ENCODE measurements at places on chromosomes 7 and 10.
A peak's percentile ranks its signal among the peaks of the same experiment; 100 is the strongest.

DNA sequence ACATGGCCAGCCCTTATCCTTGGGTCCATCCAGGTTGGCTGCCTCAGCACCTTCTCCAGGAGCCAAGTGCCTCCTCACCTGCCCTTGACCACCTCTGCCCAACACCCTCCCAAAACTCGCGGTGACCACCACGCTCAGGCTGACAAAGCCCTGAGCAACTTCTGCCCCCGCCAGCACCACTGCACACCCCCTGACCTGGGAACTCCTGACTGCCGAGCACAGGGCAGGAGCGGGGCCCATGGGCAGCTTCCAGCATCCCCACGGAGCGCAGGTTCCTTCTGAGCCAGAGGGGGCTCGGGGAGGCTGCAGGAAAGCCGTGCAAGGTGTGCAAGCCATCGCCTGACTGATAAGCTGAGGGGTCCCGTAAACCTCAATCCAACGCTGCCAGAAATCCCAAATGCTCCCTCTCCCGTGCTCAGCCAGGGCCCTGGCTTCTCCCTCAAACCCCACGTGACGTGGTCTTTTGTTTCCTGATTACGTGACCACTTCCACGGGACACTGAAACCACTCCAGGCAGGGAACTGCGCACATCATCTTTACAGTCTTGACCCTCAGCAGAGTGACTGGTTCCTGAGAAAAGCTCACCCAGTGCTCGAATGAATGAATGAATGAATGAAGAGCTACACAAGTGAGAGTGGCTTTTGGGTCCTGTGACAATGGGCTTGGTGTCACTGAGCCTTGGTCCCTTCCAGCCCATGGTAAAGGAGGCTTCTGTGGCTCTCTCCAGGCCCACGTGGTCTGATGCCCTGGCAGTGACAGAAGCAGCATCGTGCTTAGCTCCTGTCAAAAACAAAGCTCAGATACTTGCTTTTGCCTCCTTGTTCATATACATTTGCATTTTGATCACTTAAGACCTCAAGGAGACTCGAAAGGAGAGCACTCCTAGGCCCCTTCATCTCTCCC lies 249.8 kb upstream of the PPP2R2D start:
- DNase-seq: no peak

DNA sequence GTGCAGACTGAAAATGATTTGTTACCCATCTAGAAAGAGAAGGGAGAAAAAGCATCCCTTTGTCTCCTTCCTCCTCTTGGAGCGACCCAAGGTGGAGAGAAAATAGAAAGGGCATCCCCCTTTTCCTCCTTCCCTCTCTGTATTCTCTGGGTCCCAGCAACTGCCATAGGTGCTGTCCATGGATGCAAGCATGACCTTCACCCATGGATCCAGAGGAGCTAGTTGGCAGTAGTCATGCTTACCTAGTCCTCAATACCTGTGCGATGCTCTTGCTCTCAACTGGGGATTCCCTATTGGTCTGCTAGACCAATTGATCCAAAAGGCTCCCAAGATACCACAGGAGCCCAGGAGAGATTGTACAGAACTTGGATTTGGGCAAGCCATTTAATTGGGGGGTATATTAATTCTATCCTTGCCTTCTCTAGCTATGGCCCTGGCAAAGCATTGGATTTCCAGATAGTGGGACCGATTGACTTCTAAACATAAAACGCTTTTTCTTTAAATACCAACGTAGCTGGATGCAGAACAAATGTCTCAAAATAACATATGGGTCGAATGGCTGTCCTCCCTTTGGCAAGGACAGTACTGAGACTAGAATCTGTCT lies 547.8 kb upstream of the IGFBP3 start:
- DNase-seq: no peak

GRCh38 chr7:36275735-36276284 lies 113.9 kb upstream of the ANLN start:
- no peak for DNase-seq

GRCh38 chr10:94138391-94138790 lies 144.7 kb downstream of the PLCE1 start:
- no peak for DNase-seq

GRCh38 chr7:68720697-68721096 lies 877.6 kb upstream of the AUTS2 start:
- no peak for DNase-seq

- no peak for DNase-seq
Measured at GRCh38 chr10:5828725-5829124, 15.5 kb upstream of the GDI2 start.

DNA sequence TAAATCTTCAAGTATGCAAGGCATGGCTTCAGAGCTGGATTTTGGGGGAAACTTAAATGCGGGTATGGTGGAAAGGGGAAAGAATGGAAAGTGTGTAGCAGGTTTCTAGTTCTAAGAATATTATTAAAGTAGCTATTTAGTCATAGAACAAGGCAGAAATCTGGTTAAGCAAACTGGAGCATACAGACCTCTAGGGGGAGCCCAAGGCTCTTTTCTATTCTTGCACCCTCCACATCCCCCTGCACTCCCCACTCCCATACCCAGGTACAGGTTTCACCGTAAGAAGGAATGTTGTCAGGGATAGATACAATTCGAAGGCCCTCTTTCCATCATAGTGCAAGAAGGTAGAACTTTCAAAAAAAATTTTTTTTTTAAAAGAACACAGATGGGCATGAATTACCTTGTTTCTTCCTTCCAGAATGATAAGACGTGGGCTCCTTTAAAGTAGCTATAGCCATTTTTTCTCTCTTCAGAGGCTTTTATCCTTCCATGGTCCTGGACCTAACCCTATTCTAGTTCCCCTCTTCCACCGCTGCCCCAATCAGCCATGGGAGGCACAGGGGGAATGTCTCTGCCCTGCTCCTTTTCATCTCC lies 41.5 kb upstream of the SMIM30 start:
- peak; percentile 10 for DNase-seq

GRCh38 chr7:115054478-115055065 lies 132.7 kb downstream of the MDFIC start:
- DNase-seq: no peak

DNA sequence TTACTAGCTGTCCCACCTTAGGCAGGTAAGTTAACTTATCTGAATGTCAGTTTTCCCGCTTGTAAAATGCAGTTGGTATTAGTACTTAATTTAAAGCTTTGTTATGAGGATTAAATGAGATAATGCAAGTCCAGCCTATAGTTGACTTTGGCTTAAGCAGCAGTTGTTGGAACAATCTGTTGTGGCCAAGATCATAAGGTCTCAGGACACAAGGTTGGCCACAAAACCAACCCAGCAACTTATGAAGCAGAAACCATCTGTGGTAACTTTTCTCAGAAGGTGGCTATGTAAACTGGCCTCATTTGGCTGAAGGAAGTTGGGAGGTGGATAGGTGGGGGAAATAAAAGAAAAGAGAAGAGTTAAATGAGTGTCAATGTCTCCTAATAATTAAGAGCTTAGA lies 29.4 kb downstream of the ENTPD1 start:
- DNase-seq: no peak

DNA sequence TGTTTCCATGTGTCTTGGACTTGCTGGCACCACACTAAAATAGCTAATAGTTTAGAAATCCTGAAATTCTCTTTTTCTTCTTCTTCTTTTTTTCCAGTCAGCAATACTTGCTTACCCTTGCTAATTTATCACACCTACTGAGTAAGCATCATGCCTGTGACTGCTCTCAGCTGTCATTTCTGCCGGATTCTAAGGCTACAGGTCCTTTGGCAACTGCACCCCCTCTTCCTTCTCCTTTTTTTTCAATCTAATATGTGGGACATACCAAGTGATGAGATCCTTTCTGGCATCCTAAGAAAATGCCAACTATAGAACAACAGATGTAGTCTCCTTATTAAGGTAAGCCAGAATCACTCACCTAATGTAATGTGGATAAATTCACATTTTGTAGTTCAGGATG lies 444.7 kb downstream of the MAGI2 start:
- no peak for DNase-seq

DNA sequence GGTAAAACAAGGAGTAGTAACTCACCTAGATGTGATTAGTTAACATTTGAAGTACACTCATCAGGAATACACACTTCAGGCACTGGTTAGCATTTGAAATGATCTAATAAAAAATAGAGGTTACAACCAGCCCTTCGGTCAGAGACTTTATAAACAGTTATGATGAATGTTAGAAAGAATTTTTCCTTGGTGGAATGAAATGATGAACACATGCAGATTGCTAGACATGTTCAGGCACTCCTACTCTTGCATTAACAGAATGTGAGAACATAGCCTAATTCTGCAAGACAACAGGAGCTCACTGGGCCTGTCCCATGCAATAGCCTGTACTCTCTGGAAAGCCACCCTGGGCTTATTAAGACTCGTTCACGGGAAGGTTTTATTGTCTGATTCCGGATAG lies 47.3 kb upstream of the TECTB start:
- no peak for DNase-seq

- no peak for DNase-seq
Measured at GRCh38 chr10:111440501-111440900, 363.7 kb downstream of the ADRA2A start.

GRCh38 chr10:52099026-52099600 lies 215.0 kb upstream of the DKK1 start:
- no peak for DNase-seq

DNA sequence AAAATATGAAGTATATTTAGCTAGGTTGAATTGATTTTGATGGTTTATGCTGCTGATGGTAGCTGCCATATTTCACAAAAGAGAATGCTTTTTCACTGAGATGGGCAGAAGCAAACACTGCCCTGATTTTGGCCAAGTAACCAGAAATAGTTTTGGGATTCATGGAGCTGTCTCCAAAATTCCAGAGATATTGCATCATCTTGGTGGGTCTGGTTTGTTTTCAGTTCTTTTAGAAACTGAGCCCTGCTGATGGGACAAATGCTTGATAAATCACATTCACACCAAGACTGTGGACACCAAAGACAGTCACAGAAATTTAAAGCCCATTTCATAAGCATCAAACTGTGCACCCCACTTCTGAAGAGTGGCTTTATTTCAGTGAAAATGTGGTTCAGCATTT lies 140.5 kb downstream of the BICC1 start:
- DNase-seq: no peak

DNA sequence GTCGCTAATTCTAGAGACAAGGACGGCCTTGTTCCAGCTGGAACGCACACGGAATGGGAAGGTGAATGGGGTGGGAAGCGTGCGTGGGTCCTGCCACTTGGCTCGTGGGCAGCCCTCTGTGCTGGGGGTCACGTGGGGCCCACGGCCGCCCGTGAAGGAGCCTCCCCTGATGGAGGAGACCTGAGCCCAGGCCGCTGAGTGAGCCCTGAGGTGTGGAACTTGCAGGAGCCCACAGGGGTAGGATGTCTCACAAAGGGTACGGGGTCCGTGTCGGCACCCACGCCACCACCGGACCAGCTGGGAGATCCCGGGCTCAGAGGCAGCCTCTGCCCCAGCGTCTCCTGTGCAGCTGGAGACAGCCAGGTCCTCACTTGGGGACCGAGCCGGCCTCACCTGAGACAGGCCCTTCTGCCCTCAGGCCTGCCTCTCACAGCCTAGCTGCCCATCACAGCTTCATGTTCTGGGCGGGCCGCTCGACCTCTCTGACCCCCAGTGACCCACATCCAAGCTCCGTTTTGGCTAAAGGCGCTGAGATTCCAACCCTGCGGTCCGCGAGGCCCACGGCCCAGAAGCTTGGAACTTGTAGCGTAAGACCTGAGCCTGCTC lies 84.8 kb downstream of the FOXL3 start:
- DNase-seq: no peak

DNA sequence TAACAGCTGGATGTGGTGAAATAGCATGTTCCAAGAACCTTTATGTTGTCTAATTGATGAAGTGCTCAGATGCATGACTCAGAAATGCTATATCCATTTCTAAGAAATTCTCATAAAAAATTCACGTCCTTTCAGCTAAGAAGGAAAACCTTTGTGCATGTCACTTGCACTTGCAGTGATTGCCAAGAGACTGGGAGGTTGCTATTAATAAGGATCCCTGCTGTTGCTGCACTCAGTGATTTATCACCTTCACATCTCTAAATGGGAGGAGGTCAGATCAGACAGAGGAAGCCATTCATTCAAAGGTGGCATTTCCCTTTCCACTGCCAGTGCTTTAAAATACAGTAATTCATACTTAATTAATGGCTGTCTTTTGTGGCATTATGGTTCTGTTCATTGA lies 89.5 kb downstream of the THSD7A start:
- DNase-seq: no peak

DNA sequence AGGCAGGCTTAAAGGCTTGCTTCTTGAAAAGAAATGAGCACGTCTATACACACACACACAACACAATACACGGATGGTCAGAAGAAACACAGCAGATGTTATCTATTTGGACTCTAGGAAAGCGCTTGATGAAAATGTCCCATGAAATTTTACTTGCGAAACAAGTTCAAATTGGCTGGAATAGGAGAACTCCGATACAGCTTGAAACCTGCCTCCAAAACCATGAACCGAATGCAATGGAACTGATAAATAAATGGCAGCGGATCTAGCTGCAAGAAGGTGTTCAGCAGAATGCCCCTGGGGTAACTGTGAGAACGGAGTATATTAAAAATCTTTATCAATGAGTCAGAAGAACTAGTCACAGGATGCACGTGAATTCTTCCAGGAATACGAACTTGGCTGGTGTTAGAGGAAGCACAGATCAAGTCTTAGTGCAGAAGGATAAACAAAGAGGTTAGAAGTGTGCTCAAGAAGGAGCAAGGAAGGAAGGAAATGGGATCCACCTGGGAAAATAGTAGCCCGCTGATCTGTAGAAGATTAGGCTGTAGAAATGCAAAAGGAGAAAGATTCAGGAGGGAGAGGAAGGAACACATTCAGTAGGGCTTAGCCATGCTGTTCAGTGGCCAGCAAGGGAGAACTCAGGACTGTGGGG lies 142.0 kb upstream of the PRKCQ start:
- no peak for DNase-seq

All from globus pallidus (tissue), 1 donor.